Sciatic nerve (tissue), 2 donors: ENCODE measurements at places on chromosomes 2 and 18.
A peak's percentile ranks its signal among the peaks of the same experiment; 100 is the strongest.

- DNase-seq: peak; percentile 19
These were observed 13.2 kb downstream of the ADRA2B start for GRCh38 chr2:96103187-96103601.

DNA sequence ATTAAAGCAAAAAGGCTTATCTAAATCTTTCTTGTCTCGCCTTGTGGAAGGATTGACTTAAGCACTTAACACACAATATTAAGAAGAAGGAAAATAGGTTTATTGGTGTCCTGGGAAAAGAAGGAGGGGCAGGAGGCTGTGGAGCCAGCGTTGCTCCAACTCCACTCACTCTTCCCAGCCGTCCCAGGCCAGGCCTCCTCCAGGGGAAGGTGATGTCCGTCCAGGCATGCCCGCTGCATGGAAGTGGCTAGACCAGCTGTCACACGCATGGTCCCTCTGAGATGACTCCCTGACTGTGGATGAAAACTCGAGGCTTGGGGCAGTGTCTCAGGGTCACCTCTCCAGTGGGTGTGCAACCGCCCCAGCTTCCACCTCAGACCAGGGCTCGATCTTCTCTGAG, 281.1 kb downstream of the GALR1 start:
- DNase-seq: no peak

DNA sequence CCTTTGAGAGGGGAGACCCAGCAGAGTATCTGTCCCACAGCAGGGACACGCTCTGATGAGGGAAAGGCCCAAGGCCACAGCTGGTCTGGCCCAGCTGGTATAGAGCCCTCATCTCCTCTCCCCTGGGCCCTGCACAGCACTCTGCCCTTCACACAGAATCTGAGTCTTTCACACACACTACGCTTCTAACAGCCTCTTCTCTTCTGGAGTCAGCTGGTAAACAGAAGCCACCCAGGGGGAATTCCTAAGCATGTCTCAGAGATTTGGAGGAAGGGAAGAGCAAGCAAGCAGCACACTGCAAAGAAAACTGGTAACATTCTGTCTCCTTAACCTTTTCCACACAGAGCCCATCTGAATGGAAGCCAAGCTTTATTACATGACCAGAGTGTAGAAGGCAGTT, 121.1 kb upstream of the ACAA2 start:
- DNase-seq: no peak

GRCh38 chr2:26706093-26706492, 13.6 kb downstream of the KCNK3 start:
- no peak for DNase-seq

DNA sequence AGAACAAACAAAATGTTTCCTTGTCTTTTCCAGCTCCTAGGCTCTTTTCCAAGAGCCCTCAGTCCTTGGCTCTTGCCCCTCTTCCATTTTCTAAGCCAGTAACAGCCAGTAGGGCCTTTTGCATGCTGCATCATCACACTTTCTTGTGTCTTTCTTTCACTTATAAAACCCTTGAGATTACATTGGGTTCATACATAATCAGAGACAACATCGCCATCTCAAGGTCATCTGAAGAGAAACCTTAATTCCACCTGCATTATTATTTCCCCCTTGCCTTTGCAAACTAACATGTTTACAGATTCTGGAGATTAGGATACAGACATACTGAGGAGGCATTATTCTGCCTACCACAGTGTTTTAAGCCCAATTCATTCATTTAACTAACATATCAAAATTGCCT, 697.3 kb downstream of the TRIB2 start:
- DNase-seq: no peak

GRCh38 chr2:60359569-60359968, 193.9 kb downstream of the BCL11A start:
- no peak for DNase-seq

GRCh38 chr2:143875295-143876233, 644.4 kb downstream of the ZEB2 start:
- DNase-seq: no peak

DNA sequence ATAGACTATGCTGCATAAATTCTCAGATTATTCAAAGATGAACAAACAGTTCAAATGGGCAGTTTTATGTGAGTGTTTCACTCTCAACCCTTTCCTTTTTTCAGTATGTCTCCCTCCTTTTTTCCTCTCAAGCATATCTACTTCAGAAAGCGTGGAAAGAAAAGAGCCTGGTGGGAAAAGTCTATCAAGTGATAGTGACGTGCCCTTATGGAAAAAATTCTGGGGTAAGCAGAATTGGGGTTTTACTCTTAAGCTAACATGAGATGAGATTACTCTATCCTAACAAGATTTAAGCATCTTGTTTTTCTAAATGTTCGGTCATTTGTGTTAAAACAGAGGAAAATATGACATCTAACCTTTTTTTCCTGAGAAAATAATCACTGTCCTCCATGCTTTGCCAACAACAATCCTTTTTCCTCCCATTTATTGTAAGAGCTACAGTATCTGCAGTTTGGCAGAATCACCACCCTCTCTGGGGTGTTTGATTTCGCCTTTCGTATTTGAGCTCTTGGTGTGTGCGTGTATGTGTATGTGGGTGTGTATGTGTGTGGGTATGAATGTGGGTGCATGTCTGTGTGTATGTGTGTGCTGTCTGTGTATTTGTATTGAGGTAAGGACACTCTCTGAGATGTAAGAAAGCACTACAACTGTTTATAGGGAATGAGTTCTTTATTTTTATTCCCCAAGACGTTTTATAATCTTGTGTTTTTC, 143.9 kb upstream of the L3MBTL4 start:
- DNase-seq: no peak

GRCh38 chr18:58396144-58396543, 232.7 kb downstream of the ALPK2 start:
- DNase-seq: no peak

DNA sequence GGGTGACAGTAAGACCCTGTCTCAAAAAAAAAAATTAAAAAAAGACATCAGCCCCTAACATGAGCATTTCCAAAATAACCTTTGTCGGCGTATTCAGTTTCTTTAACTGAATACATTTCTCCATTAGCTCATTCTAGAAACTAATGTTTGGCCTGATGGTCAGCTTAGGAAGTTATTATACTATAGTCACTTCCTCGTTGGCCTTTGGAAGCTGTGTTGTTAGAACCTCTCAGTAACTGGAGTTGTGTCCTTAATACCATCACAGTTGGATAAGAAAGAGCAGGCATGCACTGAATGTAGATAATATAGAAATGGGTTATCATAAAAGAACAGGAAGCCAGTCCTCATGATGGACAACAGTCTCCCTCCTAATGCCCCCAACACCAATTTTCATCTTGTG, 112.8 kb downstream of the ANTXR1 start:
- no peak for DNase-seq

DNA sequence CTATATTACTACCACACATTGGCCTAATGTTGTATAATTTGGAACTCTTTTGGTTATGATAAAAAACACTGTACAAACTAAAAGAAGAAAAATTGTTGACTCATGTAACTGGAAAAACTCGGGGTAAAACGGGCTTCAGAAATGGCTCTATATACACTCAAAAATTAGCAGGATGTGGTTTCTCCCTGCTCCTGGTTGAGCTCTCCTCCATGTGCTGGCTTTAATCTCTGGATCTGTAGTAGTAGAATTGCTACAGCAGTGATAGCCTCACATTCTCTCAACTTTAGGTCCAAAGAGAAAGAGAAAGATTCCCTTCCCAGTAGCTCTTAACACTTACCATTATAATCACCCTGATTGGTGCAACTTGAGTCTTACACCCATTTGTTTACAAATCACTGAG, 274.9 kb upstream of the GALNT5 start:
- no peak for DNase-seq

- no peak for DNase-seq
These were observed 57.2 kb upstream of the TNP1 start for GRCh38 chr2:216916956-216917650.

GRCh38 chr2:231318954-231319353, 76.6 kb upstream of the B3GNT7 start:
- no peak for DNase-seq

DNA sequence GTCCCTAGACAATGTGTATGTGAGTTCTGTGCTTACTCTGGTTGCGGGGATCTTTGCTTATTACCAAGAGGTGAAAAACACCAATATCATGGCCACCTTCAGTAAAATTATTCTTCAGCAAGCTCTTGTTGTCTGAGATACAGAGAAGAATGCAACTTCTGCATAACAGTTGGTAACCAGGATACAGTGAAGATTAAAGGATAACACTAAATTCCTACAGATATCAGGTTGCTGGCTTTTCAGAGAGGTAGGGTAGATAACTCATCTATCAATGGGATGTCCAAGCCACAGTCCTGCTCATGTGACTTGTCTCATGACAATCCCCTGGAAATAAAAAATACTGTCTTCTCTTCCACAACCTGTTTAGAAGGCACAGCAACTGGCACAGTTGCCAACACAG, 308.5 kb downstream of the TNS1 start:
- no peak for DNase-seq

- no peak for DNase-seq
These were observed 97.1 kb downstream of the EPB41L5 start for GRCh38 chr2:120110062-120110362.

GRCh38 chr2:10312437-10312957, 9.8 kb downstream of the HPCAL1 start:
- DNase-seq: no peak

DNA sequence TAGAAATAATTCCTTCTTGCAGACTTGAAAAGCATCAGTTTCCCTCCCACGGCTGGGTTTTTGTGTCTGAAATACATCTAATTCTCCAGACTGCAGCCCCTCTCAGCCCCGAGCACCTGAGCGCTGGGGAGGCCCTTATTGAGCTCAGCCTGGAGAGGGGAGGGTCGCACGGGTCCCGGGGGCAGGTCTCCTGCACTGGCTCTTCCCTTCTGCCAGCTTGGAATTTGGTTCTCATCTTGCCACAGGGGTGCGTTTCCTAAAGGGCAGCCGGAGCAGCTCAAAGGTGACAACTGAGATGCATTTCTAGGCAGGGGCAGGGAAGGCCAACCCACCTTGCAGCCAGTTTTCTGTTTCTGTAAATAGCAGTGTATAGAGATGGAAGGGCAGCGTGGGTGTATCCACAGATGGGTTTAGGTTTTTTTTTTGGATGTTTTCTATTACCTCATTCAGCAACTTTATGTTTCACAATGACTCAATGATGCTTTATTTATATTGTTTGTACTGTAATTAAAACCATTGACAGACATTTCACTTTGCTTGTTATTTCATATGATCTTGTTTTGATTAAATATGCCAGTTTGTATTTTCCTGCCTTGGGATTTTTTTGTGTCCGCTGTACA, 37.0 kb downstream of the GBX2 start:
- DNase-seq: no peak

- no peak for DNase-seq
These were observed 8.9 kb upstream of the SPDYA start for GRCh38 chr2:28801726-28802125.

- no peak for DNase-seq
These were observed 27.6 kb downstream of the STAT1 start for GRCh38 chr2:190986221-190986953.

DNA sequence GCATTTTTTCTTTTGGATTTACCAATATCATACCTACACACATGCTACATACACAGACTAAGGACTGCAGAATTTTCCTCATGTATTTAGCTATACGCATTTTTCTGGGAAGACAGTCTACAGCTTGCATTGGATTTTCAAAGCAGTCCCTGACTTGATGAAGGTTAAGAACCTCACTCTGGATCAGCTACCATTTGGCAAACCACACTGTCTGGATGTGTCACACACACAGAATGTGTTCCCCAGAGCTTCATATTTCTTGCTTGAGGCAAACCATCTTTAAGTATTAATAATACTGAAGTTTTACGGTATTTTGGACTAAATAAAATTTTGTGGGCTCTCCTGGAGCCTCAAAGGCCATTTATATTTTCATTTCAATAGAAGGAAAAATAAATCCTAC, 102.3 kb downstream of the TCF4 start:
- no peak for DNase-seq

GRCh38 chr2:222982909-222983265, 69.1 kb upstream of the KCNE4 start:
- DNase-seq: no peak

DNA sequence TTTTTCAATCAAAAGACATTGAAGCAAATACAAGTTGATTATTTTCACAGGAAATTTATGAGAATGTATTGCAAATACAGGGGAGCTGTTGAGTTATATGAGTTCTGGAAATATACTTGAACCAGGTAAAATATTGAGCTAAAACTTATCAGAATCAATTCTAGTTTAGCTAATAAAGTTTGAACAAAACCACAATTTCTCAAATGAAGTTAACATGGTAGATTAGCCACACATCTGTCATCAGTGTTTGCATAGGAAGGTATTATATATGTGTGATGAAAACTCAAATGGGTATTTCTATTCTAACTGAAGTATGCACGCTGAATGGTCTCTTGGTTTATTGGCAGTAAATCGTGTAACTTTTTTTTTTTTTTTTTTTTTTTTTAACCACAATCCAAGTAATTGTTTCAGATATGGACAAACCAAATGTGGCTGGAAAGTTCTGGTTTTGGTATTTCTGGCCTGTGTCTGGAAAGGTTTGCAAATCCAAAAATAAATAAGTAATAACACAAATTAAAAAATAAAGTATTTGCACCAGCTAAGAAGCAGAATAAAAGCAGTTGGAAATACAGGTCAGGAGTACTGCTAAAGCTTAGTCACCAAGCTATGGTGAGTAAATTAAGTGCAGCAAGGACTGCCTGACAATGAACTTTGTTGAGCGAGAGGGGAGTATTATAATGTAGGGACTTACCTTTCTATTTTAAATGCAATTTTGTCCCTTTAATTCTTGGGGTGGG, 479.1 kb upstream of the FANCL start:
- DNase-seq: no peak

GRCh38 chr2:234963773-234964615, 12.2 kb downstream of the SH3BP4 start:
- DNase-seq: peak; percentile 10

DNA sequence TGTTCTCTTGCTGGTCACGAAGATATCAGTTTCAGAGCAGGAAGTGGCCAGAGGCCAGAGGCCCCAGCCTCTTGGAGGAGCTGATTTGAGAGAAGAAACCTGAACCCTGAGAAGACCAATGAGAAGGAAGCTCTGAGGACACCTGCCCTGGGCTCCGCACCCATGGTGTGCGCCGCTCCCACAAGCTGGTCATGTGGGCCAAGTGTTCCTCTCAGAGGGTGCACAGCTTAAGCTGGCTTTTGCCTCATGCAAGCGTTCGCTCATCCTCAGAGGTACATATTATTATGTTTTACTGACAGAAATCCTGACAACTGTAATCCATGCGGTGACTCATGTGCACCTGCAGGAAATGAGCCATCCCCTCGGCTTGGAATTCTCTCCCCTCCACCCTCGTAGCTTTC, 316.1 kb upstream of the MYT1L start:
- no peak for DNase-seq

DNA sequence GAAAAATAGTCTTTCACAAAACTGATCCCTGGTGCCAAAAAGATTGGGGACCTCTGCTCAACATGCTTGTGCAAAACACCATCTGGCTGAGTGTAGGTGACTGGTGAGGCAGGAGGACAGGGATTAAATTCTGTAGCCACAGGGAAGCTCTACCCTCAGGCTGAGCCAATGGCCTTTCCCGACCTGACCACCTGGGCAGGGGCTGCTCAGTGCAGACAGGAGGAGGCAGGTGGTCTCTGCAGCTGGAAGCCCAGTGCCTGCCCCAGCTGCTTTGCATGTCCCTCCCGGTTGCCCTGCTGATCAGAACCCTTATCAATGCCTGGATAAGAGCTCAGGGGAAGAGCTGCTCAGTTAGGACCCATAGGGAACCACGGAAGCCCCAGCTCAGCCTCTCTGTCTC, 235.3 kb downstream of the ANKRD36 start:
- DNase-seq: no peak
